Left hindlimb (tissue), 1 donor: ENCODE measurements at places on chromosomes 5 and 9.

DNA sequence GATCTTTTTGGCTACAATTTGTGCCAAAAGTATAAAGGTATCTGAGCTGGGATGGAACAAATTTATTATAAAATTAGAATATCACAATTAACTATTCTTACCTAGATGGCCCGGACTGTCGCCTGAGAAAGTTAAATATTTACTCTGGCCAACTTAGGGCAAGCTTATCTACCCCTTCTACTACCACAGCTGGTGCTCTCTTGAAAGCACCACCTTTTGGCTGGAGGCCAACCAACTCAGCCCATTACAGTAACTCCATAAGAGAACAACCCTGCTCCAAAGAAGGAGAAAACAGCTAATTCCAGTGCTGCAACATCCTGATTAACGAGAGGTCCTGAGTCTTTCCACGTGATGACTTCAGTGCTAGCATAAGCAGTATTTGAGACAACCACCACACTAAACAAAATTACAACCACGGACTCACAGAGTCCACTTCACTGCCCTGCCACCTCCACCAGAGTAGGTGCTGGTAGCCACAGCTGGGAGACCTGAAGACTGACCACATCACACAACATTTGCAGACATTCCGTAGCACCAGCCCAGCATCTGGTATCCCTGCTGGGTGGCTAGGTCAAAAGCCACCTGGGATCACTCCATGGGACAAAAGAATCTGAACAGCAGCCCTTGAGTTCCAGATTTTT lies 43.2 kb downstream of the RGMB start:
- DNase-seq, result no peak

DNA sequence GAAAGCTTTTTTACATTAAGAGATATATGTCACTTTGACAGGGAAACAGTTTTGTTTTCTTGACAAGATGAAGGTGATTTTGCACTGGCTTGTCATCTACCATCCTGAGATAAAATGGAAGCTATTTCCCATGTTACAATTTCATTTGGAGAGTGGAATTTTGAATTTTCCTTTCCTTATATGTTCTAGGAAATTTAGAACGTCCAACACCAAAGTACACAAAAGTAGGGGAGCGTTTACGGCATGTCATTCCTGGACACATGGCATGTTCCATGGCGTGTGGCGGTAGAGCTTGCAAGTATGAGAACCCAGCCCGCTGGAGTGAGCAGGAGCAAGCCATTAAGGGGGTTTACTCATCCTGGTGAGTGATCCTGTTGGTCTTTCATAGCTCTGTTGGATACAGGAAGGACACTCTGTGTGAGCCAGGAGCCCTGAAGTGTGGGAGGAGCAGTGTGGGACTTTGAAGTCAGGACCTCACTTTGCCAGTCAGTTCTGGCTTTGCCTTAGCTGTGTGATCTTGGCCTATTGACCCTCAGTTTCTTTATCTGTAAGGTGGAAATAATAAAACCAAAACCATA lies 887 bp downstream of the PTPDC1 start:
- DNase-seq, result no peak

DNA sequence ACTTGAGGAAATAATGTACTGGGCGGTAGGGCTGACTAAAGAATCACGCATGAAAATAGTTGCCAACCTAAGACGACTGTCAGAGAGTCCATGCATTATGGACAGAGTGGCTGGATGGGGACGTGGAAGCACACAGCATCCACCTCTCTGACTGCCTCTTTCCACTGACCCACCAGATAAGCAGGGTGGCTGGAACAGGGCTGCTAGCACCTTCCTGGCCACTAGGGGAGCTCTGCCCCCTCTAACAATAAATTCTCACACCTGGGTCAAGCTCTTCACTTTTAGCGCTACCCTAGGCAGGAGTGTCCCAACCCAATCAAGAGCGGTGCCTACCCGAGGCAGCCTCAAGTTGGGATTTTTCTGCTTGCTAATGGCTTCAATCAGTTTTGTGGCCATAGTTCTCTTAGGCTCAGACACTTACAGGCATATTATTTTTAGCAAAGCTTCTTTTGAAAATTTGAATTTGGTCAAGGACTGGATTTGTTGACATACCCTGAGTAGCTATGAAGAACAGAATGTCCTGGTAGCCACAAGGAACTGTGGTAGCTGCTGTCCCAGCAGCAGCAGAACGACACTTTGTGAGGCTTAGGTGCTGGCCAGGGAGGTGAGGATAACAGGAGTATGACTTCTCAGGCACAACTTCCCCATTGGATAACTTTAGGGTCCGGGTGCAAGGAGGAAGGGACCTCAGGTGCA lies 6.9 kb upstream of the TPM2 start:
- DNase-seq, result no peak

DNA sequence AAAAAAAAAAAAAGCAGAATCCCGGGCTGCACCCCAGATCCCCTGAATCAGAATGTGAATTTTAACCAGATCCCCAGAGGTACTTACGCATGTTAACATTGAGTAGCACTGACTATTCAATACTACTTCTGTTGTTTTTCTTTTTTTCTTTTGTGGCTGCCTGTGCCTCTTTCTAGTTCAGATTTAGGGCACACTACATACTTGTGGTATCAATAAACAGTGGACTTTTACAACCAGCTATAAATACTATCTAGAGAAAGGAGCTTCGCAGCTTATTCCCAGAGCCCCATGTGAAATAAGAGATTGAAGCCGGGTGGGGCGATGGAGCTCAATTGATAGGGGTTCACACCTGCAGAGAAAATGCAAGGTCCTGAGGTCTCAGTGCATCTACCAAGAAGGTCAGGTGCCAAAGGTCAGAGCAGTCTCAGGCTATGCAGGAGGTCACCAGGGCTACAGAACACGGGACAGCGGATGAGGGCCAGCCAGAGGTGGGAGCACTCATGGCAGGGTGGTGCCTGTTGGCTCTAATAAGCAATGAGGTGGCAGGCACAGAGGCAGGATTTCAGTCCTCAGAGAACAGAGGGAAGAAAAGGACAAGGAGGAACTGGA lies 22.3 kb downstream of the WWC1 start:
- DNase-seq, result no peak

DNA sequence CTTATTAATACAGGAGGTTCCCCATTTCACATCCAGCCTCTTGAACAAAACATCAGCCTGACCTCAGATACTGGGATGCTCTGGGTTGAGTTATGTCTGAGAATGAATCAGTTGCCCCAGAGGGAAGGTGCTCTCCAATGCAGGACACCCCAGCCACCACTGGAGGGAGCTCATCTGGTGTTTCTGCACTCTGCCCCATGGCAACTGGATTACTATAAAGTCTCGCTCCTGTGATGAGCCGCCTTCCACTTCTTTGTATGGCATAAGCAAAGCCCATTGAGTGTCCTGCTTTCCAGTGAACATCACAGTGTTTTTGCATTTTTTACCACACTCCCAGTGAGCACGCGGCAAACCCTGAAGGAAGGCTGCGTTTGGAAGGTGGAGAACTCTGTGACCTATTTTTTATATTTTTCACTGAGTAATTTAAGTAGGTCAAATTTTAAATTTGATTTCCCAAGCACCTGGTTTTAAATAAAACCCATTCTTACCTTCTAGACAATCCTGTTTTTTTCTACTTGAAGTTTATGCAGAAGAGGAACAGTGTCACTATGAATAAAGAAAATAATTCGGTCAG lies 176.9 kb upstream of the WWC1 start:
- no peak for DNase-seq

DNA sequence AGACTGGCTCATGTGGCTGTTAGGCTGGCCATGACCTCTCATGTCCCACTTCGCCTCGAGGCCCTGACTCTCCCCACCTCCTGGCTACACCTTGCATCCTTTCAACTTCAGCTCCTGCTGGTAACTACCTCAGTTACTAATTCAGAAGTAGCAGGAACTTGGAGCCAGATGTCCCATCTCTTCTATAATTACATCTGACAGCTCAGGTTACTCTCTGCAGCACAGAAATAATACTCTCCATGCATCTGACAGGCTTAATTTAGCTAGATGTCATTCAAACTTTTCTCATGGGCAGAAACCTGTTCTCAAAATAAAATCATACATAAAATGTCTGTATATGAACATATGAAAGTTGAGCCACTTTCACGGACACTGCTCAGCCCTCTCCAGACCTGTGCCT lies 92.2 kb upstream of the IL33 start:
- DNase-seq, result no peak

DNA sequence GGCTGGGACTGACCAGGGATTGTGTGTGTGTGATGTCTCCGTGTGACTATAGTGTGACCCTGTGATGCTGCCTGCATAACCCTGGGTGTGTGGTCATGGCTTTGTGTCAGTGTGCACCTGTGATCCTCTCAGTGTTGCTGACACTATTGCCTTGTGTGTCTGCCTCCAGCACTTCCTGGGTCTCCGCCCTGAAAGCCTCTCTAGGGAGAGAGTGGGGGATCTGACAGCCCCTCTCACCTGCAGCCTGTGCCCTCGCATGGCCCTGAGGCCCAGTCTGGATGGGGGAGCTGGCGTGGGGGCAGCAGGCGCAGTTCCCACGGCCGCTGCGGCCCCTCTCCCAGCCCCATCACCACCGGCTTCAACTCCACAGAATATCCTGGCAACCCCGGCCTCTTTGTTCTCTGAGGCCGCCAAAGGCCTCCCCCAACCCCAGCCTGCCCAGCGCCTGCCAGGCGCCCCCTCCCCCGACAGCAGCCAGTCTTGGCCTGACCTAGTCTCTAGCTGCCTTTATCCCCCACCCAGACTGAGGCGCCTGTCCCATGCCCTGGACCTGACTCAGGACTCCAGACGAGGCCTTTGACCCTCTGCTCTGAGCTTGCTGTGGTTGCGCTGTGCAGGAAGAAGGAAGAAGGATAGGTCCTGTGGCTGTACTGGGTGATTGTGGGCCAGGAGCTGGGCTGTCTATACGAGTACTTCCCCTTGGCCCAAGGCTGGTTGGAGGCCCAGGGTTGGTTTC lies 38.7 kb downstream of the CXXC5 start:
- no peak for DNase-seq

DNA sequence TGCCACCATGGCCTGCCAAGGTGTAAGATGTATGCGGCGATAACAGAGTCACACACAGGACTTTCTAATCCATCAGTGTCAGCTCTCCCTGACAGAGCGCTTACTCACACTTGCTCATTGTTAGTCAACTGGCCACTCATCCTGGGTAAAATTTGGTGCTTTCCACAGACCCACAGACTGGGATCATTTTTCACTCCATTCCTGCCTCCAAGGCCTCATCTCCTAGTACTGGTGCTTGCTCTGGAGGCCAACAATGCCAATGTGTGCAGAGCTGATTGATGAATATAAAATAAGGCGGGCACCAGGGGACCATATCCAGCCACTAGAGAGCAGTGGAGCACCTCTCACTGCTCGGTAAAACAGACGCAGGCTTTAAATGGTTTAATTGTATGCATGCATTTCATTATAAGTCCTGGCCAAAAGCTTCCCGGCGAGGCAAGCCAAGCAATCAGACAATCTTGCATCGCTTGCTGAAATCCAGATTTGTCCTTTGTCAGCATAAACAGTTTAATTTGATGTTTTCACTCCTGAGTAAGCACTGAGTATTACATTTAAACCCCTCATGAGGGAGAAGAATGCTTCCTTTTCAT lies 22.3 kb downstream of the PSMB7 start:
- no peak for DNase-seq

- DNase-seq, result peak; percentile 4
Measured at GRCh38 chr5:179330186-179330900, 14.9 kb downstream of the ADAMTS2 start.

GRCh38 chr5:145976431-145977155 lies 40.2 kb downstream of the SH3RF2 start:
- DNase-seq, result no peak

DNA sequence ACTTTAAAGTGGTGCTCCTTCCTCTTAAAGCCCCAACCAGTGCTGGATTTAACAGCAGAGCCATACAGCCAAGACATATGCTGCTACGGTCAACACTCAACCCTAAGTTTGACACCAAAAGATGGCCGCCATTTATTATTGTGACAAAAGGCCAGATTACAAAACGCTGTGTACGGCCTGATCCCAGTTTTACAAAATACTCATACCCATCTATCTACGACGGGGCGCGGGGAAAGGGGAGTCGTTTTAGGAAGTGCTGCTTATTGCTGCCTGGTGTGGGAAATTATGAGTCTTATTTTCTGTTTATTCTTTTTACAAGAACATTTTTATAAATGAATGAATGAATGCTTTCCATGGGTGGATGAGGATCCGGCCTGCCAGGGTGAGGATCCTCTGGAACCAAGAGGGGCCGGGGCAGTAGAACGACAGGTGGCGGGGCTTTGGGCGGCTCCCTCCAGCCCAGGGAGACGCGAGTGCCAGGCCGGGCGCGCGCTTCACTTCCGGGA lies 457 bp upstream of the IDNK start:
- no peak for DNase-seq

DNA sequence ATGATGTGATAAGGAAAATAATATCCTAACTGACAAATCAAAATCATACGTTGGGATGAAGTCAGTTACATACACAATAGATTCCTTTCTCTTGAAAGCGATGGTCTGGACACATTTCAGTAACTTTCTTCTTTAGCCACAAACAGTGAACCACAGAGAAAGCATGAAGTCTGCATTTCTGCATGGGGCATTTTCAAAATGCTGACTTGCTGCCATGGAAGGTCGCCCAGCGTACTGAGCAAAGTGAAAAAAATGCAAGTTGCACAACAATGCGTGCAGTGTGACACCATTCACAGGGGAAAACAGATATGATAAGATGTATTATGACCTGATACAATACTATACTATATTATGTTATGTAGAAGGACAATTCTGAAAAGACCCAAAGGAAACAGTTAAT lies 146.3 kb downstream of the SNX18 start:
- DNase-seq, result no peak

GRCh38 chr9:92147030-92147851 lies 32.0 kb upstream of the SPTLC1 start:
- no peak for DNase-seq

DNA sequence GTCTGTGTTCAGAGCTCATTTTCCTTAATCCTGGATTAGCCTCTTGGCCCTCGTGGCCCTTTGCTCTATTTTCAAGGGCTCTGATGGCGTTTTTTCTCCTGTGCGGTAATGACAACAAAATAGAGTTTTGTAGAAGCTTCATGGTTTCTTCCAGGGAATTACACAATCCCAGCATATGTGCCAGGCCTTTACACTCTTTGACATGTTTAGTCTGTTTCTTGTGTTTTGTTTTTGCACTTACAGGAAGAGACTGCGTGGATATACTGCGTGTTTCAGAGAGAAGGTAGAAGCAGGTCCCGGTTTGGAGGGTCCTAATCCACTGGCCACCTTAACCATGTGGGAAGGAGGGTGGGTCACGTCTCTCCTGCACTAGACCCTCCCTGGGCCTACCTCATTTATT lies 400.2 kb upstream of the IRX4 start:
- DNase-seq, result no peak

- DNase-seq, result no peak
Measured at GRCh38 chr5:163947848-163948666, 442.6 kb downstream of the MAT2B start.

- no peak for DNase-seq
Measured at GRCh38 chr9:78507037-78507436, 210.1 kb downstream of the PSAT1 start.

DNA sequence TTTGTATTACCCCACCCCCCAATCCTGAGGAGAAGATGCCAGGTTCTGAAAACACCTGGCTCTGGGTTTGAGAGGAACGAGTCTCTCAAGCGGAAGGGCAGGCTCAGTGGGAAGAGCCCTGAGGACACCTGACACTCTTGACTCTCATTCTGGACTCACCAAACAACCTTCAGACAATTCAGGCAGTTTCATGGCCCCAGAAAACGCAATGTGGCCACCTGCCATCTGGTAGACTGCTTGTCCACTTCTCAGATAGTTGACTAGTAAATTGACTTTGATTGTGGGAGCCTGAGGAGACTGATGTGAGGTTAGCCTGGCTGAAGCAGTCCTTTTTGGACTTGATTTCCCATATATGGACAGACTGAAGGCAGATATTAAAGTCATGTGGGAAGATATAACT lies 117.5 kb upstream of the FSTL4 start:
- no peak for DNase-seq

- no peak for DNase-seq
Measured at GRCh38 chr5:74415695-74416102, 224.8 kb downstream of the ENC1 start.
